ENCODE measurements at places on chromosomes 4 and X.

DNA sequence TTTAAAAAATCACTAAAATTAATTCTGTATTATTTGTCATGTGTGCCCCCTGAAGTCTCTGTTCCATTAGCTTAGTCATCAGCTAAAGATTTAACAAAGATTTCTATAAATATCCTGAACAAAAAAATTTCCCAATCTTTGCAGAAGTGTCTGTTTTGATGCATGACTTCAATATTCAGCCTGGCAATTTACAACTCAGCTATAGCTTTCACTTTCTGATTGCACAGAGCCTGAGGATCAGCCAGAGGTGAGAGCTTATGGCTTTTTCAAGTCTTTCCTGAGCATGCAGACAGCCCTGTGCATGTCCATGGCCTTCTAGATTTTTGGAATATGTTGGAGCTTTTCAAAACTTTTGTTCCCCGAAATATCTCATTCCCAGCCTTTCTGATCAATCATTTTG lies 420.1 kb downstream of the ZNF674 start:
- DNase-seq, result no peak

DNA sequence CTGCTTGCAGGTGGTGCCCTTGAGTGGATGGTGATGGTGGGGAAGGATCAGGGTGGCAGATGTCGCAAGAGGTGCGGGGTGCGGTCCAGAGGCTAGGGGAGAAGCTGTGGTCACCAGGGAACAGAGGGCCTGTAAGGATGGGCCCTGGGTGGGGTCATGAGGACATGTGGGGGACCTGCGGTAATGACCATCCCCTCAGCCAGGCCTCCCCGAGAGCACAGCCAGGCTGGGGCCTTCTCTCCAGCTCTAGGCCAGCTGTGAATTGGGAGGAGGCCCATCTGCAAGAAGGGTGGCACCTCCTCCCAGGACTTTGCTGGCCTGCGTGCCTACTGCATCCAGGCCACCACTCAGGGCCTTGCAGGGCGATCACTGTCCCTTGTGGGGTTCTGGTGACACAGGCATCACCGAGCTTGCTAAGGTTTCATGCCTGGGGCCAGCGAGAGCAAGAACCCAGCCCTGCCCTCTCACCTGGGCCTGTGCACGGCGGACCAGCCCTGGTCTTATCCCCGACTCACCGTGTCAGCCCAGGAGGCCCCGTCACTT lies 34.1 kb upstream of the MXD4 start:
- no peak for DNase-seq

- DNase-seq, result no peak
Observed at GRCh38 chrX:10577853-10578252, 42.5 kb downstream of the MID1 start.

DNA sequence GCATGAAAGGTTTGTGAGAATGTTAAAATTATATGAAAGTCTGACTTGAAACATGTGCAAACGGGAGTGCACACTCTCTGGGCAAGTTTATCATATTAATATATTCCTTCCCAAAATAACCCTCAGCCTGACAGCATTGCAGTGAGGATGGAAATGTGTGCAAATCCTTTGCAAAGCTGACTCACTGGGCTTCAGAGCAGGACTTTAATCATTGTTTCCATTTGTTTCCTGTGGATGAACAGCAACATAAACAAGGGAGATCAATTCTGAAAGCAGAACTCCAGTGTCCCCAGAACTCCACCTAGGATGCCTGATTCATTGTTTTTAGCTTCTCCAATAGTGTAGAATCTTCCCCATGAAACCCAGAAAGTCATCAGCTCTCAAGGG lies 32.9 kb downstream of the SLC2A9 start:
- no peak for DNase-seq

GRCh38 chrX:136646602-136647239 lies 1.2 kb upstream of the CD40LG start:
- no peak for DNase-seq

Measured in Right ventricle myocardium inferior (tissue), 1 donor.